ENCODE measurements at places on chromosomes 3 and 15.

GRCh38 chr3:169238562-169238961 lies 424.9 kb downstream of the MECOM start:
- DNase-seq, result no peak

DNA sequence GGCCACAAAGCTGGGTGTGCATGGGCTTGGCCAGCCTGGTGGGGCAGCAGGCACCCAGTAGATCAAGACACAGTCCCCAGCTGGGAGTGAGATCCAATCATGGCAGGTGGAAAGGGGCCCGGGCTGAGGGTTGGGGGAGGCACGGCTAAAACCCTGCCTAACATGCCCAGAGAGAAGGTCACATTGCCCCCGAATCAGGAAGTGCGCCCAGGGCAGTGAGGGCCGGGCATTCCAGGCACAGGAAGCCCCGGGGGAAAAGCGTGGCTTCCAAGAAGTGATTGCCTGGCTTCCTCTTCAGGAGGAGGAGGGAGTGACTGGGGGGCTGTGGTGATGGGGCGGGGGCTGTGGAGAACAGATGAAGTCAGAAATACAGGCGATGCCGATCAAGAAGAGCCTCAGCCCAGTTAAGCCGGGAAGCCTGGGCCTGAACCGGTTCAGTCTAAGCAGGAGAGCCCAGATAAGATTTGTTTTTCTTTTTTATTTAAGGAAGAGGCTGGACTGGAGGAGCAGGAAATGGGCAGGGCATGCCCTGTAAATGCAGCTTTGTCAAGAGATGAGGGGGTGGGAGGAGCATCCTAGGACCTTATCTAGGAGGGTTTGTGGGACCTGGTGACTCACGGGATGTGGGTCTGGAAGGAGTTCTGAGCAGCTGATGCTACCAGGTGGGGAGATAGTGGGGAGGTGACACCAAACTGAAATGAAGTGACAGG lies 83.9 kb downstream of the CHSY1 start:
- DNase-seq, result no peak

DNA sequence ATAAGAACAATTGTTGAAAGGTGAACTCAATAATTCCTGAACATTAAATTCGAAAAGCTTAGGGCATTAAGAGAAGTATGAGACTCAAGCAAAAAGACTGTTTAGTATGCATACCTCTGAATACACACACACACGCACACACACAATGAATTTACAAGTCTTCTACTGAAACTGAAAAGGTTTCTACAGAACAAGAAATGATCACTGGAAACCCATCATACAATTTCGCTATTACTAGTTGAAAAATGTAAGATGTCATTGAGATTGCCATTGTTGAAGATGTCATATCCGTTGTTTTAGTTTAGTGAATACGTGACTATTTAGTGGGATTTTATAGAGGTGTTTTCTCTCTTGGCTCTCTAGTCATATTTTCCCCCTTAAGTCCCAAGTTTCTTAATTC lies 106.8 kb downstream of the FOXB1 start:
- no peak for DNase-seq

DNA sequence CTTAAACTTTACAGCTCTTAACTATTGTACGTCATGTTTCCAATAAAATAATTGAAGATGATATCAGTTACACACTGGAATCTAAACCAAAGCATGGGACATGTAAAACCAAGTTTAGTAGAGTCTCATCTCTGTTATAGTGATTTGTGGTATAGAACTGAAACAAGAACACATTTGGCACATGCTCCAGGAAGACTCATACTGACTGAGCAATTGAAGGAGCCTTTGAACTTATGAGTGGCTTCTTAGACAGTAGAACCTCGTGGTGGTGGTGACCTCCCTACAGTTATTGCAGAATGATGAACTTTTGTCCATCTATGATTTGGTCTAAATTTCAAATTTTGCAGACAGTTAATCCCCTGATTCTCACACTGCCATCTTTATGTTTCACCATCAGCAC lies 729.7 kb downstream of the ROBO1 start:
- no peak for DNase-seq

- DNase-seq, result no peak
Observed at GRCh38 chr3:127159543-127159942, 33.4 kb upstream of the PRR23E start.

Data from stimulated activated CD4-positive, alpha-beta T cell treated with anti-CD3 and anti-CD28 coated beads, Interleukin-15, amount 100 ng/mL, for 1 hour (primary cell).